ENCODE measurements at places on chromosomes 2 and 18.

- DNase-seq: no peak
Measured at GRCh38 chr2:109174626-109175349, 45.8 kb downstream of the SH3RF3 start.

- DNase-seq: no peak
Measured at GRCh38 chr2:187774551-187775071, 220.4 kb upstream of the TFPI start.

DNA sequence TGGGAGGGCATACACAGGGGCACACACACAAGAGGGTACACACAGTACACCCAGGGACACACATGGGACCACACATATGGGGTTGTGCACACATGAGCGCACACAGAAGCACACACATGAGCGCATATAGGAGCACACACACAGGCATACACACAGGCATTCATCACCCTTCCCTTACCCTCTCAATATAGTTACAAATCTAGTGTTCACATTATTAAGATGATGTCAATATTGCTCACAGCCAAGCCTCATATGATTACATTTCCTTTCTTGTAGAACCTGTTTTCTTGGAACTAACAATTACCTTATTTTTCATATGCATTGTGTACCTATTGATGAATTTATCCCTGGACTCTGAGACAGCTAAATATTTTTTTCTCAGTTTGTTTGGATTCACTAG, 156.7 kb downstream of the FHOD3 start:
- no peak for DNase-seq

GRCh38 chr2:113876503-113877387, 13.1 kb upstream of the ACTR3 start:
- no peak for DNase-seq

GRCh38 chr2:196353717-196354116, 182.3 kb upstream of the STK17B start:
- no peak for DNase-seq

DNA sequence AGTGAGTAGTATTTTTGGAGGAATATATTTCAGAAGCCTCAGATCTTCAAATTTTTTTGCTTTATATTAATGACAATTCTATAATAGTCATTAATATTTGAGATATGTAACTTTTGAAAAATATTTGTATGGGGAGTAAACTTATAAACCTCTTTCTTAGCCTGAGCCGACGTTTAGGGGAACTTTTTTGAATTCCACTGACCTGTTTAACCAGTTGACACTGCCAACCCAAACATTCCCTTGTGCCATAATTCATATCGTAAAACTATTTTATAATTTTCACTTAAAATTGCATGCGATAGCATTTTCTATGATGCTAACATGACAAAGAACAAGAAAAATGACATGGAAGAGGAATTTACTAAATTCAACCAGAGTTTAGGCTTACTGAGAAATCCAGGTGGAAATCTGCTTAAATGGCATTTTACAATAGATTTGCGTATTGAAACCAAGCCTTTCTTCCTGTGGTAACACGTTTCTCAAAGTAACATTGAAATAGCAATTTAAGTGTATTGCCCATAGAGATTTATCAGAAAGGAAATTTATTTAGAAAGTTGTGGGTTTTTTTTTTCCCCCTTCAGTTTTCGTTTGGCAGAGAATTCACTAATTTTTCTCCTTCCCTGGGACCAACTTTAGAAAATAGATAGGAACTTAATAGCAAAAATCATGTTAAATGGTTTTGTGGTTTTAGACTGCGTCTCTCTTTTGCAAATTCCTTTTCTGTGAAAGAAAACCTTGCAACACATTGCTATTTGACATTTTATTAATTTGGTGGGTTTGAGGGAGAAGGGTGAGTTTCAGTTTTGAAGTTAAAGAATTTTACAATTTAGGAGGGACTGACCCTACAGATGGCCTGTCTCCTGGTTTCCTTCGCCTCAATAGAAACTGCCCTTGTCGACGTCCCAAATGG, 77.4 kb downstream of the TANC1 start:
- no peak for DNase-seq

DNA sequence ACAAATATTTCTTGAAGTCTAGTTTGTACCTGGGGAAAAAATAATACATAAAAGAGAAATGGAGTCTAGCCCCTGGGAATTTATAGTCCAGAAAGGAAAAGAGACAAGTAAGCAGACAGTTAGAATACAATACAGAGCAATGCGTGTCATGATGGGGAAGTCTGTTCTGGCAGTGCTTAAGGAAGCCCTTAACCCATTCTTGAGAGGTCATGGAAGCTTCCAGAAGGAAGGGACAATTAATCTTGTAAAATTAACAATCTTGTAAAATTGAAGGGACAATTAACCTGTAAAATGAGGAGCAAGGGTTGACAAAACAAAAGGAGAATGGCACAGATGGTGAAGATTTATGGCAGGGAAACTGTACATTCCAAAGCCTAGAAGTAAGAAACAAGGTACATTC, 66.7 kb downstream of the METTL4 start:
- DNase-seq: no peak

DNA sequence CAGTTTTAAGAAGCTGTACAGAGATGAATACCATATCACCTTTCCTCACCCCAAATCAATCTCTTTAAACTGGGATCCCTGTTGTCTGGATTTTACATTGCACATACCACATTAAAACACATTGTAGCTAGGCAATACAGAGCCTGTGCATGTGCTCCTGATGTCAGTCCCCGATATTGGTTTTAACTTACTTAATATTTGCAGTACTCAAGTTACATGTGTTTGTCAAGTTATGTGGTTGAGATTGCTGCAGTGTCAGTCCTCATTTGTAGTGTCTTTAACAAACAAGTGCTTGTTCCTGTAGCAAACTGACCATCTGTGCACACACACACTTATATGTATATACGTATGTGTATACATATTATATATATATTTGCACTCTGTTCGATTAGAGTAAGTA, 10.4 kb upstream of the UBE2E3 start:
- DNase-seq: no peak

- DNase-seq: no peak
Measured at GRCh38 chr2:85419009-85419675, 628 bp downstream of the SH2D6 start.

Measured in right atrium auricular region (tissue), 2 donors.